ENCODE measurements at places on chromosomes 13 and 19.
A peak's percentile ranks its signal among the peaks of the same experiment; 100 is the strongest.

DNA sequence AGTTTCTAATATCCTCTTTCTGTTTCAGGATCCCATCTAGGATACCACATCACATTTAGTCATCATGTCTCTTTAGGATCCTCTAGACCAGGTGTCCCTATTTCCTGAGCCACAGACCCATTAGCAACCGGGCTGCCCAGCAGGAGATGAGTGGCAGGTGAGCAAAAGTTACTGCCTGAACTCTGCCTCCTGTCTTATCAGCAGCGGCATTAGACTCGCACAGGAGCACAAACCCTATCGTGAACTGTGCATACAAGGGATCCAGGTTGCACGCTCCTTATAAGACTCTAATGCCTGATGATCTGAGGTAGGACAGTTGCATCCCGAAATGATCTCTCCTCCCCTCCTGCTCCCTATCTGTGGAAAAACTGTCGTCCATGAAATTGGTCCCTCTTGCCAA lies 7.8 kb upstream of the CEBPG start:
- DNase-seq = no peak

GRCh38 chr19:23305555-23305954 lies 55.4 kb upstream of the ZNF724 start:
- no peak for DNase-seq

DNA sequence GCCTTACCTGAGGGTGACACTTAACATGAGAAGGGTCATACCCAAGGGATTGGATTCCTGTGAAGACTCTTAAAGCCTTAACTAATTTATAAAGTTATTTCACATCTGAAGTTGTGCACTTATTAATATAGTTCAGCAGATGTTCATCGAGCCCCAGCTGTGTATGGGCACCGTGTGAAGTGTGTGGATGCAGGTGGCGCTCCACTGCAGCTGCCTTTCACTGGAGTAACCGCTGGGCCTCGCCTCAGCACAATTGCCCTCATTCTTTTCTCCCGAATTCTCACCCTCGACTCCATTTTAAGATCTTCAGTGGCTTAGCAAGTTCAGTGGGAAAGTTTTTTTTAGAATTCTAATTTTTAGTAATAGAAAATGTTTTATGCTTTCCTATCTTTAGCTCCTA lies 66.2 kb downstream of the DPY19L3 start:
- no peak for DNase-seq

DNA sequence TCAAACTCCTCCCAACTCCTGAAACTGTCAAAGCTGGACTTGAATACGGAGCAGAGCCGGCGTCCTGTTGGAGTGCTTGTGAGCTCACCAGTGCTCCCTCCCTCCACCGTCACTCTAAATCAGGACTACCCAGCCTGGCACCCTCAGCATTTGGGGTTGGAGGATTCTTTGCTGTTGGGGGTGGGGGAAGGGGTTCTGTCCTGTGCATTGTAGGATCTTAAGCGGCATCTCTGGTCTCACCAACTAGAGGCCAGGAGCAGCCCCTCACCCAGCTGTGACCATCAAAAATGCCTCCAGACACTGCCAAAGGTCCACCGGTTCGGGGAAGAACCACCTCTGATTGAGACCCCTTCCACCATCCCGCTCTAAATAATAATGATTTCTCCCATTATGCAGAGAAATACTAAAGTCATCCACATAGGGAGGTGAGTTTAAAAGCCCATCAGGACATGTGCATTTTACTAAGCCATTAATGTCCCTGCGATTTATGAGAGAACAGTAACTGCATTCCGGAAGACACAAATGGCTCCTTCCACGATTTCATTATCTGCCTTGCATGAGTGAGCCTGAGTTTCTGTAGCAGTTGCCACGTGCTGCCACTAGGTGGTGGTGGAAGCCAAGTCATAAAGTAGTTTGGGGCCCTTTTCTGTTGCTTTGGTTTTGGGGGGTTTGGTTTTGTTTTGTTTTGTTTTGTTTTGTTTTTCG lies 16.1 kb upstream of the USP29 start:
- DNase-seq = peak; percentile 78

GRCh38 chr13:44855860-44856259 lies 133.4 kb downstream of the NUFIP1 start:
- DNase-seq = no peak
